Activated CD4-positive, alpha-beta T cell treated with anti-CD3 and anti-CD28 coated beads, Interleukin-2, amount 50 U/mL, for 48 hours (primary cell): ENCODE measurements at places on chromosomes 7 and 10.

GRCh38 chr10:112247791-112248190 is 35.4 kb upstream of the TECTB start:
- DNase-seq: no peak

DNA sequence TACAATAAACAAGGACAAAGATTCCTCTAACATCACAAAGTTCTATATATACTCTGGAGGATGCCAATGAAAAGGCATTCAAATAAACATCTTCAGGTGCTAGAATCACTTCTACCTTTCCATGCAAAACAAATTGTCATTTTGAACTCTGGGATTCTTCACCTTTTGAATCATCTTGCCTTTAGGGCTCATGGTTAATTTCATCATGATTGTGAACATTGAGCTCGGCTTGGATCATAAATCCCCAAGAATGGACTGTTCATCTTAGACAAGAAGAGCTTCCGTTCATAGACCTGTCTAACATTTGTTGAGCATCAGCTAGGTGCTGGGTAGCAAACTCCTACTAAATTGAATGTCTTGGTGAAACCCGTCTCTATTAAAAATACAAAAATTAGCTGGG is 212.2 kb downstream of the TNS3 start:
- no peak for DNase-seq

GRCh38 chr10:126687121-126687606 is 16.7 kb upstream of the C10orf90 start:
- DNase-seq: no peak

GRCh38 chr10:27364028-27364427 is 123.4 kb upstream of the ACBD5 start:
- no peak for DNase-seq

GRCh38 chr10:16519250-16519907 is 2.3 kb downstream of the C1QL3 start:
- DNase-seq: no peak

DNA sequence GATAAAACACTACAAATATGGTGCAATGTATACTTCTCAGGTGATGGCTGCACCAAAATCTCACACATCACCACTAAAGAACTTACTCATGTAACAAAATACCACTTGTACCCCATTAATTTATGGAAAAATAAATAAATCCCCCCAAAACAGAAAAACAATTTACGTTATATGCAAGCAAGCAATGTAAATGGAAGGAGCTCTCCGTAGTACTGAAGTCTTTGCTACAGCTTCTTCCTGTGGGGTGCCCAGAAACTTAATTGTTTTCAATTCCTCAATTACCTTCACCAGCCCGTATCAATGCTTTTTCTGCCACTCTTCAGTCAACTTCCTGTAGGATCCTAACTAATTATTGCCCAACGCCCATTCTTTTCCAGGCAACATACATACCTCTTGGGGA is 138.1 kb downstream of the RELN start:
- DNase-seq: no peak

GRCh38 chr10:114724716-114725106 is 66.6 kb upstream of the ABLIM1 start:
- DNase-seq: no peak

DNA sequence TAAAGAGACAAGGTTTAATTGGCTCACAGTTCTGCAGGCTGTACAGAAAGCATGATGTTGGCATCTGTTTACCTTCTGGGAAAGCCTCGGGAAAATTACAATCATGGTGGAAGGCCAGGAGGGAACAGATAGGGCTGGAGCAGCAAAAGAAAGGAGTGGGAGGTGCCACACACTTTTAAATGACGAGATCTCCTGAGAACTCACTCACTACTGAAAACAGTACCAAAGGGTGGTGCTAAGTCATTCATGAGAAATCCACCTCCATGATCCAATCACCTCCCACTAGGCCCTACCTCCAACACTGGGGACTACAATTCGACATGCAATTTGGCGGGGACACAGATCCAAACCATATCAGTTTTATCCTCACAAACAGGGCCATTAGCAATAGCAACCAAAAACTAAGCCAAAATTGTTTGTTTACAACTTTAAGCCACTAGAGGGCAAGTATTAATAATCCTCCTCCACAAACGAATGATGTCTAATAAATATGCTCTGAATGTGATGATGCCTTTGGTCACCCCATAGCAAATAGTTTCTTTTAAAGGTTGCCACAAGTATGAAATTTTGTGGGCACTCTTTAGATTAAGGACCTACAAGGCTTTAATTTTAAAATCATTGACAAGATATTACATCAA is 129.2 kb upstream of the NRBF2 start:
- no peak for DNase-seq
